Activated CD4-positive, alpha-beta T cell treated with anti-CD3 and anti-CD28 coated beads, Interleukin-2, amount 10 ng/mL, durations not matched to agents 7 days and 5 days (primary cell): ENCODE measurements at places on chromosomes 12 and 14.

DNA sequence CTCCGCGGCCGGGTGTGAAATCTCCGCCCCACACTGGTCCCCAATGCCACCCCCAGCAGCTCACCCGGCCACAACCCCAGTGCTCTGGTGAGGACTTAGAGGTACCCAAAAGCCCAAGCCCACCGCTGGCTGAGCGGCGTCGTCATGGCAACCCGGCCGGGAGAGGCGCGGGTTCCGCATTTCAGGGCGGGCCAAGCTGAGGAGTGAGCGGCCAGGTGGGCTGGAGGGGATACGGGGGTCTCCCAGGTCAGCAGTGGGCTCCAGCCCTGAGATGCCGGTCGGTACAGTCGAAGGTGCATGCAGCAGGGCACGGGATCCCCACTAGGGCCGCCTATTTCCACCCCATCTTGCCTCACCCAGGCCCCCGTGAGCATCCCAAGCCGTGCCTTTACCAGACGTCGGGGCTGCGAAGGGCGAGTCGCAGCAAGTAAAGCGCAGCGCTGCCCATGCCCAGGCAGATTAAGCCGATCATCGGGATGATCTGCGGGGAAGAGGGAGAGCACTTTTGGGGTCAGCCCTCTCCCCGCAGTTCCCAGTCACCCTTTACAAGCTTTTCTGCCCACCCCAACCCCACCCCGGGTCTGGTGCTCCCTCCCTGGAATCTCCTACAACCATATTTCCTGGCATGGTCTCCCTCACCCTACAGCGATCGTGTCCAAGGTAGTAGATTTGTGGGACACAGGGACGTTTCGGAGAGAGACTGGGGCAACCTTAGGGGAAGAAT, 6.9 kb downstream of the SHMT2 start:
- DNase-seq: no peak

GRCh38 chr14:41201696-41202095, 405.0 kb upstream of the LRFN5 start:
- no peak for DNase-seq

GRCh38 chr12:54273981-54274380, 5.9 kb downstream of the CBX5 start:
- DNase-seq: no peak

- no peak for DNase-seq
Measured at GRCh38 chr14:69204753-69205152, 13.5 kb downstream of the EXD2 start.

DNA sequence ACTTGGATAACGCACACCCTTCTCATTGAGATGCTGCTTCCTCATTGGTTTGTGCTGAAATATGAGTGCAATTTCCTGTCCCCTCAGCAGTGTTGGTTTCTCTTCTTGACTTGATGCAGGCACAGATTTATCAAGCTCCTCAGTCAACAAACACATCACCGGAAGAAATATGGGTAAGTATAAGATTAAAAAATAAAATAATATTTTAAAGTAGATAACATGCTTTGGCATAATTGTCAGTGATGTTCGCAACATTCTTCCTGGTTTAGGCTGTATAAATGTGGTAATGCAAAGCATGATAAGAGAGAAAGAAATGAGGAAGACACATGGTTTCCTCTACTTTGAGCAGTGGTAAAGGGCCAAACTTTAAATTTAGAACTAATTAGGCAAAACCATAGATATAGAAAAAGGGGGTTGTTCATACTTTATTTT, at the start of gene GPR65:
TSS of gene GPR65 (plus strand) at position 86 of the 432 bp plus-strand sequence. CDS start 5,713 bp downstream, outside the sequence.
- peak; percentile 66 for DNase-seq

- DNase-seq: no peak
Measured at GRCh38 chr14:68148763-68149162, 329.2 kb downstream of the RAD51B start.

DNA sequence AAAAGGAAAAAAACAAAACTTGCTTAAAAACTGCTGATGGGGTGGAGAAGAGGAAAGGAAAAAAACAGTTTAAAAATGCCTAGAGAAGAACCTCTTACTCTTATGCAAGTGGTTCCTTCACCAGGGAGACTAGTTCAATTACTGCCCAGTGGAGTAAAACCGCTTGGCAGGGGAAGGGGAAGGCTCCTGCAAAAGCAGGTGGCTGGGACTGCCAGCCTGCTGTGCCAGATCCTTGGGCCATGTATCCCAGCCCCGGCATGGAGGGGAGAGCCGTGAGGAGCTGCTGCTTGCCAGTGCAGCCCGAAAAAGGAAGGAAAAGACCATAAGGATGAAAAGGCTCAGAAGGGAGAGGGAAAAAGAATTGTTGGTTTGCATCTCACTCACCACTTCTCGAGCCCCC, 123.0 kb downstream of the FSCB start:
- no peak for DNase-seq

DNA sequence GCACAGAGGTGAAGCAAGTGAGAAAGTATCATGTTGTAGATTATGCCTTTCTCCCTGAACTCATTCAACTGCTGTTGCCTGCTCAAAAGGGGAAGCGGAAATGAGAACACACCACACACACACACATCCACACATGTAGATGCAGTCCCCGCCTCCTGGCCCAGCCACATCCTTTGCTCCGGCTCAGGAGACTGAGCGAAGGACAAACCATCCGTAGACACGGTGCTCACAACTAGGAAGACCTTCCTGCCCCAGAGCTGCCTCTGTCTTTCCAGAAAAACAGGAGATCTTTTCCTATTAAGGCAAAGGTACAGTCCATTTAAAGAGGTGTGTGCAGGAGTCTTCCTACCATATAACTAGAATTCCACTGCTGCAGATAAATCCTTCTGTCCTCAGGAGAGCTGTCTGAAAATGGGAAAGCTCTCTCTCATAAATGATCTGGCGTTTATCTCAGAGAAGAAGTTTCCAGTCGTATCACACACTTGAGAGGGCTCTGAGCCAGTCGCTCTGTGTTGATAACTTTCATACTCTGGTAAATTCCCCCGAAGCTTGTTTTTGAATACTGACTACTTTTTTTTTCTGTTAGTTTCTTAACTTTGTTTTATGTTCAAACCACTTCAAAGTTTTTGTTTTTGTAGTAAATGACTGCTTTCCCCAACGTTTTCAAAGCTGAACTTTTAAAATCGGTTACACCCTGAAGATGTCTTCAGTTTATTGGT, at the start of gene TESPA1:
TSS of gene TESPA1 (minus strand) at position 105 of the 719 bp plus-strand sequence. CDS start 10,200 bp downstream, outside the sequence.
- DNase-seq: peak; percentile 92

DNA sequence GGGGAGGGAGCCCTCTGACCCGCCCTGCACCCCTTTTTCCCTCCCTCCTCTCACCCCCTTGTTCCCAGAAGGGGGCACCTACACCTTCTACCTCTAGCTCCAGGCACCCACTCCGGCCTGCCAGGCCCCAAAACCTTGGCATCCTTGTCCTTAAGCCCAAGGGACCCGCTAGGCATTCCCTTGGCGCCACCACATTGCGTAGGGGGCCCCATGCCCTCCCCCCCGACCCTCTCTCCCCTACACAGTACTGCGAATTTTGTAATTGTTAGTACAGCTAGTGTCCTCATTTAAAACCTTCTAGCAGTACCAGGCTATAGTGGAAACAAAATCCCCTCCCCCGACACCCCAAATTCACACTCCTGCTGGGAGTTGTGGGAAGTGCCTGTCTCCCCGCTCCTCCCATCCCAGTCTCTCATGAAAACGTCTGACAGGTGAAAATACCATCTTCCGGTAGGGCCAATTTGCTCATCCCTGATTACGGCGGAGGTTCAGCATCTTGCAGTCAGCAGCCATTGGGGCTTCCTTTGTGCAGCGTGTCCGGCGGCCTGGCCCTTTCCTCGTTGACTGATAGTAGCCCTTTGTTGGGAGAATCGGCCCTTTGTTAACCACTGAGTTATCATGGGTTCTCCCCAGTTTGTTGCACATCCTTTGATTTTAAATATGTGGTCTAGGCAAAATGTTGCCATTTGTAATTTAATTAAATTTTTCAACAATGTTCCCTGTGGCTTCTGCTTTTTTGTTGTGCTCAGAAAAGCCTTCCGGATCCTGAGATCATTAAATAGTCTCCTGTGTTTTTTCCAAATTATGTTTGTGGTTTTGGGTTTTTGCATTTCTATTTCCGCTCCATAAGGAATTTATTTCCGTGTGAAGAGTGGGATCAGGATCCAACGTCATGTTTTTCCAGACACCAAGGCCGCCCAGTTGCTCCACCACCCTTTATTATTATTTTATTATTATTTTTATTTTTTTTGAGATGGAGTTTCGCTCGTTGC, 7.9 kb upstream of the CEP170B start:
- no peak for DNase-seq

GRCh38 chr14:64159588-64159987, 134.6 kb downstream of the ESR2 start:
- DNase-seq: no peak

DNA sequence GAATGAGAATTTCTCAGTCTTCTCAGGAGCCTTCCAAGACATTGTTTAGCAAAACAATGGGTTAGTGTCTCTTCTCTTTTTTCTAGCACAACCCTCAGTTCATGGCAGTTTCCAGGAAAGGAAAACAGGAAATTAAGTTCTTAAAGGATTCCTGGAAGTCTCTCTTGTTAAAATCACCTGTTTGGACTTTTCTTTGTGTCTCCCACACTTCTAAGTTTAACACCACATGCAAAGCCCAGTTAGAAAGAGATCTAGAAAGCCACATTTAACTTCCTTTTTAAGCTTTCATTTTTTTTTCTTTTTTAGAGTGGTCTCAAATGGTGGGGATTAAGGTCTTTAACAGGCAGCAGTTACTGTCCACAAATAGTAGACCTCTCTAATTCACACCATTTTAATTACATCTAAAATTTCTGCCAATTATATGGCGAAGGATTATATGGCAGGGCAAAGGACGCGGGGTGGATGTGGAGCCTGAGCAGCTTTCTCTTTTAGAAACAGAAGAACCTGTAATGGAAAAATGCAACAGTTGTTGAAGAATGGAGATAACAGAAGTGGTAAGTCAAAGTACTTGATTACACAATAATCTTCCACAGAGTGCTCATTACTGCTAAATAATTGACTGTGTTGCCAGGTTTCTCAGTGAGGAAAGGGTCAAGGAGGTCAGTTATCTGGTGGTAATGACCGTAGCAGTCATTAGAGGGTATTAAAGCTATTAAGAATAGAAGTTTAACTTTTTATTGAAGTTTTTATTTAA, 298.6 kb downstream of the AKAP6 start:
- no peak for DNase-seq

DNA sequence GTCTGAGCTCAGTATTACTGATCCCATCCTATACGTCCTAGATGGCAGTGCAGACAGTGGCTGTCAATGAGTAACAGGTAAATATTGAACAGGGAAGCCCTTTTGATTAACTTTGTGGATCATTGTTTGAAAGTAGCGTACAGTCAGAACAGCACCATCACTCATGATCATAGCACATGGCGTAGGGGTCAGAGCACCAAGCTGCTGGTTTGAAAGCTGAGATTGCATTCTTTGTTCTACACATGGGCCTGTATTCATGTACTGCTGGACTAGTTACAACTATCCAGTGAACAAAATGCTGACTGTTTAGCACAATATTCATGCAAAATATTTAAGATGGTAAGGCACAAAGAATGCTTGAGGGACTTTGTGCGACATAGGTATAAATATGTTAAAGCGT, 131.8 kb downstream of the NPAS3 start:
- no peak for DNase-seq

GRCh38 chr12:46886541-46887041, 60.8 kb upstream of the SLC38A4 start:
- DNase-seq: no peak

DNA sequence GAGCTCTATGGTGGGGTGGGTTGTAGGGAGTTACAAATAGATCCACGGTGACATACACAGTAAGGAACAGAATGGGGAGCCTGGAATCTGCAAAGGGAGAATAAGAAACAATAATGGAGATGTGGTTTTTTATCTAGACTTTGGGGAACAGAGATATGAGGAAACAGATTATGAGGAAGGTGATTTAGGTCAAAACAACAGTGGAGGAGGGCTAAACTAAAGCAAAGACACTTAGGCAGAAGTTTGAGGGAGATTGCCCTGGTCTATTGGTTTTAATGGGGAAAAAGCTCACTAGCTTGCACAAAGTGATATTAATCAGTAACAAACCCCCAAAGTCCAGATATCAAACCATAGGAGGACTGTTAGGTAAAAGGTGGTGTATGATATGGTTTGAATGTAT, 144.5 kb upstream of the DYRK2 start:
- DNase-seq: no peak

- no peak for DNase-seq
Measured at GRCh38 chr12:25412735-25413134, 140.3 kb downstream of the LMNTD1 start.
